ENCODE measurements at places on chromosomes 7 and 10. TPM values are rescaled to one million over a fixed set of nuclear protein-coding genes. Genes with fewer than 3 reads are reported as not detected.

MINDY3 gene
- 30.8 TPM for total RNA-seq

RELN gene
- total RNA-seq = 0.33 TPM

NEUROD6 gene
- total RNA-seq = not detected

SFTPD gene
- not detected for total RNA-seq

SCIN gene
- total RNA-seq = 0.17 TPM

VGF gene
- total RNA-seq = 0.66 TPM

Data from fibroblast of lung (primary cell).